ENCODE measurements at places on chromosomes 16 and 17.

DNA sequence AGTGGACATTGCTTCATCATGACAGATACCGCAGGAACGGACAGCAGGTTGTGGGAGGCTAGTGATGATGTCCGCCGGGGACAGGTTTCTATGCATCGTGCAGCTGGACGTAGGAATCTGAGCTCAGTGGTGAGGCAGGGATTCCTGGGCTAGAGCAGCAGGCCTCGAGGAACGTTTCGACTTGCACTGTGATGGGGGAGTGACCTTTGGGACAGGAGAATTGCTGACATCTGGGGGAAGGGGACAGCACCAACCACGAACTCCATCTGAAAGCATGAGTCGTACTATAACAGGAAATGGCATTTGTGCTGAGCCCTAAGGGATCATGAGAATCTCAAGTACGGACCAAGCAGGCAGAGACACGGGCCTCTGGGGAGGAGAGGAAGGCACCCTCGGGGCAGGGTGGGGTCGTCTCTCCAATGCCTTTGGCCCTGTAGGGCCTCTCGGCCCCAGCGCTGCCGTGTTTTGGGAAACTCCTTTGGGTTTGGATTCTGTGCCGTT, 65.8 kb upstream of the ENDOV start:
- DNase-seq, result no peak

GRCh38 chr17:64608571-64608981, 53.5 kb downstream of the SMURF2 start:
- DNase-seq, result peak; percentile 36

- no peak for DNase-seq
These were observed 34.4 kb downstream of the HNF1B start for GRCh38 chr17:37710344-37710886.

- no peak for DNase-seq
These were observed 43.5 kb downstream of the PHKB start for GRCh38 chr16:47504599-47504998.

GRCh38 chr17:29080323-29080722, 37.4 kb downstream of the PIPOX start:
- DNase-seq, result no peak

DNA sequence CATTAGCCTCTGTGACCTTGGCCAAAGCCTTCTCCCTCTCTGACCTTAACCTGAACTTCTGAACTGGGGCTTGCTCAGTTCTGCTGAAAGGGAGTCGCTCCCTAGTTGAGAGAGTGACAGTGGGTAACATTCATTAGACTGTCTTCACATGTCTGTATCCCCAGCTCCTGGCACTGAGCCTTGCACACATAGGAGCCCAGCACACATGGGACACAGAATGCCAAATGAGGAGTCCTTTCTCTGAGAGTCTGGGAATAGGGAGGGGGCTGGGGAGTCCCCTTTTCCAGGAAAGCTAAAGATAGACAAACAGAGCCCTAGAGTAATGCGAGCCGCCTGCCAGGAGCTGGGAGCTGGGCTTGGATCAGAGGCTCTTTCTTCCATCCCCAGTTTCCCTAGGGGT, 2.5 kb downstream of the TAC4 start:
- DNase-seq, result no peak

GRCh38 chr16:90078579-90078895, 1.4 kb upstream of the PRDM7 start:
- DNase-seq, result no peak

GRCh38 chr17:56717471-56717870, 116.2 kb downstream of the C17orf67 start:
- DNase-seq, result no peak

- no peak for DNase-seq
These were observed 72.6 kb upstream of the LGALS9 start for GRCh38 chr17:27558341-27558740.

DNA sequence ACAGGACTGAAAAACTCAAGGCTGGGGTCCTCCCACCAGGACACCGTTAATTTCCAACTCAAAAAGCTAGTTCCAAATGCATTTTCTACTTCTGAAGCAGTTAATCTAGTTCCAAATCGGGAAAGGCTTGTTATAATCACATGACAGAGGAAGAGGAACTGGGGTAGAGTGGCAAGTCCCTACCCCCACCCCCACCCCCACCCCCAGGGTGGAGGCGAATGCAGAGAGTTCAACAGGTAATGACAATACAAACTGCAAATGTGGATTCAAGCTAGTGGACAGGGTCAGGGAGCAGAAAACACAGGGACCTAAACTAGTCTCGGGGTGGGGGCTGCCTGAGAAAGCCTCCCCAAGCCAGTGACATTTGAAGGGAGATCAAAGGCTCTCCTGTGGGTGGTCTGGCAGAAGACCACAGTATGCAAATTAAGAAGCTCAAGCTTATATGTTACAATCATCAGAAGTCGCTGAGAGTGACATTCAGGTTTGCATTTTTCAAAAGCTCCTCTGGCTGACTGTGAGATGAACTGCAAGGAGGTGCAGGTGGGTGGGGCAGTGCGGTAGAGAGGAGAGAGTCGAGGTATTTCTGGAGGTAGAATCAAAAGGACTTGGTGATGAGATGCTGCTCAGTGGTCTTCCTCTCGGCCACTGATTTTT, 56.4 kb upstream of the SLC25A19 start:
- DNase-seq, result peak; percentile 35

GRCh38 chr17:48548523-48549280, 3.8 kb upstream of the HOXB2 start:
- DNase-seq, result no peak

DNA sequence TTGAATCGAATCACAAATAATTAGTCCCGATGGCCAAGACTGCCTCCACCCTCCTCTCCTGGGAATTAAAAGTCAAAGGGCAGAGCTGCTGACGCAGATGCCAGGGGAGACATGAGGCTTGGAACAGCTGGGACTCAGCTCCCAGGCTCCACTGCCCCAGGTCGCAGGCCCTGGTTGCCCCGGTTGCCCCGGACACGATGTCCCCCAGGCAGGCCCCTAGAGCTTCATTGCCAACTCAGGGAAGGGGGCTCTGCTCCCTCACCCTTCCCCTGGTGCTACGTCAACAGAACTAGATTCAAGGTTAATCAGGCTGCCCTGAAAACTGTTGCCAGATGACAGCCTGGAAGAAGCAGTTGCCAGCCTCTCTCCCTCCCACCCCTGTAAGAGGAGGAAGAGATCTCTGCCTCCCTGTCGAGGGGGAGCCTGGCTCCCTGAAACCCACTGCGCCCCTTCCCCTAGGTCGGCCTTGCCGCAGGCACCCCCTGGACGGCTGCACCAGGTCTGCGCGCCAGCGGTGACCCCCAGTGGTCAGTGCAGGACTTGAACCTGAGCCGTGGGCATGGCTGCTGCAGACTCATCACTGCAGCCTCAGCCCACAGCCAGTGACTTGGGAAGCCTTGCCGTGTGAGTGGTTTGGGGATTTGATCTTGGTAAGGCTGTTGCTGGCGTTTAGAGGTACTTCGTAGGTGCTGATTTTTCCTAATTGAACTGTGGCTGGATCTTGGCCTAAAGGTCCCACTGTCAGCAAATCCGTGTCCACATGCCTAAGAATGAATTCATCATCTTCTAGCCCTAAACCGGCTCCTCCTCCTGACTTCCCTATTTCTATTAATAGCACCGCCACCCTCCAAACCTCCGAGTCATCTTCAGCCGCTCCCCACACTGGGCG, 84.1 kb upstream of the TOB1 start:
- DNase-seq, result peak; percentile 66

Data from activated CD4-positive, alpha-beta T cell treated with anti-CD3 and anti-CD28 coated beads, Interleukin-2, Interleukin-6, amounts not matched to agents 100 ng/mL and 50 ng/mL, durations not matched to agents 16 hours and 8 hours (primary cell).